Spinal cord (tissue), 10 donors: ENCODE measurements at places on chromosomes 2 and 18. TPM values are rescaled to one million over a fixed set of nuclear protein-coding genes. Genes with fewer than 3 reads are reported as not detected.

Gene GPR35
- total RNA-seq = 2.6 TPM

Gene FLACC1
- 7.1 TPM for total RNA-seq

Gene IL1B
- 1.5 TPM for total RNA-seq

DNA sequence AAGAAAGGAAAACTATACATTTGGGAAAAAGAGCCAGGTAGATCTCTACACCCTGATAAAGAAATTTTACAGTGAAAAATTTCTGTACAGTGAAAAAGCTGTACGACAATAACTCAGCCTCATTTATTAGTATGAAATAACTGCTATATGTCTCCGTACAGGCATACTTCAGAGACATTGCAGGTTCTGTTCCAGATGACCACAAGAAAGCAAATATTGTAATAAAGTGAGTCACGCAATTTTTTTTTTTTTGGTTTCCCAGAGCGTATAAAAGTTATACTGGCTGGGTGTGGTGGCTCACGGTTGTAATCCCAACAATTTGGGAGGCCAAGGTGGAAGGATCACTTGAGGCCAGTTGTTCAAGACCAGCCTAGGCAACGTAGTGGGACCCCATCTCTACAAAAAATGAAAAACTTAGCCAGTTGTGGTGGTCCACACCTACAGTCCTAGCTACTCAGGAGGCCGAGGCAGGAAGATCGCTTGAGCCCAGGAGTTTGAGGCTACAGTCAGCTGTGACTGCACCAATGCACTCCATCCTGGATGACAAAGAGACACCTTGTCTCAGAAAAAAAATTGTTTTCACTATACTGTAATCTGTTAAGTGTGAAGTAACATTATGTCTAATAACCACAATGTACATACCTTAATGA lies 28.2 kb upstream of the AMMECR1L start:
- no peak for DNase-seq

GRCh38 chr2:240573516-240574385 lies 5.5 kb downstream of the RNPEPL1 start:
- no peak for DNase-seq
